Astrocyte of the hippocampus (primary cell): ENCODE measurements at places on chromosomes 4 and X.

- DNase-seq, result peak; percentile 79
Observed at GRCh38 chrX:41009850-41010846, 75.1 kb upstream of the USP9X start.

DNA sequence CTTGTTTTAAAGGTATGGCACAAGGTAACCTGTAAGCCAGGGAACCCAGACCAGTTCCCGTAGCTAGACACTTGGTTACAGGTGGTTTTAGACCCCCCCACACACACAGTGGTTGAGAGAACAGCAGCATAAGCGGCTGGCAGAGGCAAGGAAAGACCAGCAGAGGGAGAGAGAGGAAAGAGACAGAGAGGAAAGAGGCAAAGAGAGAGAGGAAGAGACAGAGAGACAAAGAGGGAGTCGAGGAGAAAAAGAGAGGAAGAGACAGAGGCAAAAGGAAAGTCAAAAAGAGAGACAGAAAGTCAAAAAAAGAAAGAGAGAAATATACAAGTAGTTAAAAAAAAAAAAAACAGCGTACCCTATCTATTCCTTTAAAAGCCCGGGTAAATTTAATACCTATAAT, 19.5 kb upstream of the PCSK1N start:
- DNase-seq, result no peak

GRCh38 chrX:118548841-118549240, 53.2 kb downstream of the DOCK11 start:
- no peak for DNase-seq

- no peak for DNase-seq
Observed at GRCh38 chrX:135416546-135416945, 5.2 kb upstream of the SMIM10L2A start.

GRCh38 chr4:185872747-185873380, 60.9 kb upstream of the SORBS2 start:
- no peak for DNase-seq

- no peak for DNase-seq
Observed at GRCh38 chrX:40061871-40062524, 35.8 kb downstream of the BCOR start.

GRCh38 chr4:92825256-92825655, 521.5 kb downstream of the GRID2 start:
- no peak for DNase-seq

DNA sequence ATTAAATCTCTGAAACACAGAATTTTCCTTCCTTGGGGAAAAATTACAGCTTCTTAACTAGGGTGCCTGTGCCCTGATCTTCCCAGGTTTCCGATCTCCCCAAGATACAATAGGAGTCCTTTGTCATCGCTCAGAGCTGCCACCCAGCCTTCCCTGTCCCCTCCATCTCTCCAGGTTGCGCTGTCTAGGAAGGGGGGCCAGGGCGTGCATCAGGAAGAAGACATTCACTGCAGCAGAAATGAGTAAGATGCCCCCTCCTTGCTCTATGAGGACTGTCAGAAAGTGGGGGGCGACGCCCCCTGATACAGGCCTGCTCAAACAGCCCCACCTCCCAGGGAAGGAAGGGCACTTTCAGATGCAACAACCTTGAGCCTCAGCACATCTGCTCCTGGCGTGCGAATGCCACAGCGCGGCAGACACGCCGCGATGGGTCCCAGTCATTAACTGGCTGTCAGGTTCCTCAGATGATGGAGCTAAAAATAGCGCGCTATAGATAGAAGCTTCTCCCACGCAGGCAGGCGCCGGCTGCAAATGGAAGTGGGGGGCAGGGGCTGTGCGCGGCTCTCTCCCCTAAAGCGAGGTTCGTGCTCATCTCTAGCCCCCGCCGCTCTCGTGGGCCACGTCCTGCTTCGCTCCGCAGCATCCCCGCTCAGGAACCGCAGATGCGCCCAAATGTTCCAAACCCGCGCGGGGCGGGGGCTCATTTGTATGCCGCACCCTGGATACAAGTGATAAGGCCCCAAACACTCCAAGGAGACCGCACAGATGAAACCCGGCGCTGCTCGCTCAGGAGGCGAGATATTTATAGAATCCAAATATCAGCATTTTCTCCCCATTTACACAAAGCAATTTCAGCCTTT, 57.6 kb upstream of the LGI2 start:
- DNase-seq, result no peak

GRCh38 chrX:45709381-45709780, 508.7 kb upstream of the DIPK2B start:
- DNase-seq, result peak; percentile 6

DNA sequence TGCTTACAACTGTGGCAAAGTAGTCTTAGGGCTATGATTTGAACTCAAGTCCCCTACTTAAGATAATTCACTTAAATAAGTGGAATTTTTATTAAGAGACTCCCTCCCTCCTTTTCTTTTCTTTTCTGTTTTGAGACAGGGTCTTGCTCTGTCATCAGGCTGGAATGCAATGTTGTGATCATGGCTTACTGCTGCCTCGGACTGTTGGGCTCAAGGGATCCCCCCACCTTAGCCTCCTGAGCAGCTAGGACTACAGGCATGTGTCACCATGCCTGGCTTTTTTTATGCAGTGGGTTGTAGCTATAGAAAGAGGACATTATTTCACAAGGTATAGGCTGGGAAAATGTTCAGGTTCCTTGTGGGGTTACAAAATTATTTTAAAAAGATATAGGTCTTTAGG, 19.2 kb downstream of the DIAPH2 start:
- peak; percentile 9 for DNase-seq

GRCh38 chr4:75512386-75513211, 1.6 kb downstream of the RCHY1 start:
- DNase-seq, result peak; percentile 49

DNA sequence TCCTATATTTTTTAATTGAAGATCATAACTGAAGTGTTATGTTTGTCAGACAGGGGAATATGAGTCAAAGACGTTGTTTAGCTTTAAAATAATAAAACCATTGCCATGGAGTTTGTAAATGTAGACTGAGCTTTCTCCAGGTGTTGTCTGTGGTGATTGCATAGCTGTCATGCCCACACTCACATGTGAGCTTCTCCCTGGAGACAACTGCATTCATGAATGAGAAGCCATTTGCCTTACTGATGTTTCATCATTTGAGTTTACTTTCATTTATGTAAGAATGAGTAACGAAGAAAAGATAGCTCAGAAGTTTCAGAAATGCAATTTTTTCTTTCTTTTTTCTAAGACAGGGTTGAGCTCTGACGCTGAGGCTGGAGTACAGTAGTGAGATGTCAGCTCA, 339.1 kb downstream of the GALNTL6 start:
- DNase-seq, result no peak

DNA sequence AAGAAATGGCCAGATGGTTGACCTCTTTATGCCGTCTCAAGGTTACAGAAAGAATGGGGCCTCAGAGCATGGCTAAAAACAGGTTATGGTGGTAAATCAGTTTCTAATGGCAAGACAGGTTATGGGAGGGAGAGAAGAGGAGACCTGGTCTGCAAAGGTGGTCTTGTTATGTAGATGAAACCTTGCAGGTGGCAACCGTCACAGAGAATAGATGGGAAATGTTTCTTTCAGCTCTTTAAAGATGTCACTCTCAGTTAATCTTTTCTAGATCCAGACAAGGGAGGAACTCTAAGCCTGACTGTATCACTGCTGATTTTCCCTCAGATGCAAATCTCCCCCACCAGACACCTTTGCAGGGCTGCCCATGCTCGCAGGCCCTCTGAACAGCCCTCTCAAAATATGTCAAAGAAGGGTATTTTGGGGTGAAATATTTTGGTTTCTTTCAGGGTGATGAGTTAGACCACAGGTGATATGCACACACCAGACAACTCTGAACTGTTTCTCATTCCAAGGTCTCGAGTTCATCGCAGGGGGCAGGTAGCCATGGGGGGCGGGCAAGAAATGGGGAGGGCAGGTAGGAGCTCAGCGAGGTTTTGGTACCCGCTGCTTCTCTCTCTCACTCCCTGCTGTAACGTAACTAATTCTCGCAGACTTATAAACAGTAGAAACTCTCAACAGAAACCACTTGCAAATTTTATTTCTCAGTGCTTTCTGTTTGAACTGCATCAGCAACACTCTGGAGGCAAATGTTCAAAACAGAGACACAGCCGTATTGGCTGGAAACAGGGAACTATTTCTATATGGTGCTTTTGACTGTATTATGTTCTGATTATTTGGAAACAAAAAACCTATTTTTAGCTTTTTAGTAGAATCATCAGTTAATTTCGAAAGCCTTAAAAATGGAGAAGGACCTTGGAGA, 32.4 kb downstream of the CASP3 start:
- DNase-seq, result no peak

GRCh38 chr4:140829825-140830224, 73.6 kb upstream of the TBC1D9 start:
- DNase-seq, result no peak

DNA sequence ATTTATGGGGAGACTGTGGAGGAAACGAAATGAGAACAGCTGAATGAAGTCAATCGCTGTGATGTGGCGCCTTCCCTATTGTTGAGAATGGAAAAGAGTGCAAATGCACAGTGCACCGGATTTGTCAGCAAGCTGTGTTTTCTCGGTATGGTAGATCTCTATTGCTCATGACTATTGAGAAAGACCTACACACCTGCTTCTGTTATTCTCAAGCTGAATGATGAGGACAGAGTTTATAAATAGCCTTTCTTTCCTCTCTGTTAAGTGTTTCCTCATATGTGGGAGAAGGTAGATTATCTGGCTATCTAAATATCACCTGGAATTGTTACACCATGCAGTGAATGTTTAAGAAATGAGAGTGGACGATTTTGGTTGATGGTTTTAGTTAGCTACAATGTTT, 650.7 kb downstream of the IL1RAPL1 start:
- no peak for DNase-seq

- no peak for DNase-seq
Observed at GRCh38 chr4:5435823-5436222, 272.5 kb downstream of the EVC2 start.

DNA sequence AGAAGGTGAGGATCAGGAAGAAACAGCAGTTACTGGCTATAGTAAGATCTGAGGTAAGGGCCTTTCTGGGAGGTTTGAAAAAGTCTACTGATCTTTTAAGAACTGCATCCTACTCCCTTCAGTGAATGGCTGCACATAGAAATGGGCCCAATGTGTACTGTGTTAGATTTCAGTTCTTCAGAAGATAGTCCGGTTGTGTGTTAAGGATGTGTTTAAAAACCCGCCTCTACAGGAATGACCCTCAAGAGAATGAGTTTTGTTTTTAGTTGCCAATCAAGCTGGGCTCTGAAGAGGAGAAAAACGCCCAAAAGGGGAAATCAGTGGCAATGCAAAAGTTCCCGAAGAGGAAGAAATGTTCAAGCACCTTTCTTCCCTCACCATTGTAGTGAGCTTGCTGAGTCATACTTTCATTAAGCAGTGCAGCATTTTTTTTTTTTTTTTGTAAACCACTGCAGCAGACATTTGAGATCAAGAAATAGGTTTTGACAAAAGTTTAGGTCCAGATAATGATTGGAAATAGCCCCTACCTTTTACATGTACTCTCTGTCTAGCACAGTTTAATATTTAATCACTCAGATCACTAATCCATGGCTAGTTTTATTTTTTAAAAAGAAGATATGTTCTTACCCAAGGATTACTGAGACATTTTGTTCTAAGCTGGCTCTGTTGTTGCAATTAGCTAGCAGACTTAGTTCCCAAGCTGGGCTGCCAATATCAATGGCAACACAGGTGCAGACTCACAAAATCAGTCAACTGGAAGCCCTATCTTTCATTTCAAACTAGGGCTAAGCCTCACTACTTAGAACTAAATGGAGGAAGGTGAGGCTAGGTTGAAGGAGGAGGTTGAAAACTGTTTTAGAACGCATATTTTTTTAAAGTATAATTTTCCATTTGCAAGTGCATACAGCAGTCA, 7.0 kb upstream of the TRPC5OS start:
- DNase-seq, result no peak
